Stimulated activated naive CD8-positive, alpha-beta T cell treated with anti-CD3 and anti-CD28 coated beads, Interleukin-15, amount 100 ng/mL, for 72 hours (primary cell): ENCODE measurements at places on chromosomes 4 and X.

- DNase-seq: no peak
These were observed 144.2 kb downstream of the AASDH start for GRCh38 chr4:56243107-56243506.

GRCh38 chrX:139287155-139287924, 243.2 kb upstream of the F9 start:
- DNase-seq: no peak

DNA sequence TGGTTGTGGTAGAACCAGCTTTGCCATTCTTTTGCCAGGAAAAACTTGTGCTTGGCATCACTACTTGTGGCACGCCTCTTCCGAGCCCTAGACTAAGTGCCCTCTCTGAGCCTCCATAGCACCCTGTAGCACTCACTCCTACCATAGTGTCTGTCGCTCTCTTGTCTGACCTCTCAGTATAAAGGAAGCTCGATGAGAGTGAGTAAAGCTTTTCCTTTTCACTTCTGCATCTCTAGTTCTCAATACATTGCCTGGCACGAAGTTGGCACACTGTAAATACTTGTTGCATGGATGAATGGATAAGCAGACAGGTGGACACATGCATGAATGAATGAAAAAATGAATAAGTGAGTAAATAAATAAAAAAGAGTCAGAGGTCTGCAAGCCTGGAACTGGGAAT, 48.3 kb downstream of the TLR10 start:
- no peak for DNase-seq

GRCh38 chr4:150332961-150333360, 249.0 kb upstream of the MAB21L2 start:
- no peak for DNase-seq

DNA sequence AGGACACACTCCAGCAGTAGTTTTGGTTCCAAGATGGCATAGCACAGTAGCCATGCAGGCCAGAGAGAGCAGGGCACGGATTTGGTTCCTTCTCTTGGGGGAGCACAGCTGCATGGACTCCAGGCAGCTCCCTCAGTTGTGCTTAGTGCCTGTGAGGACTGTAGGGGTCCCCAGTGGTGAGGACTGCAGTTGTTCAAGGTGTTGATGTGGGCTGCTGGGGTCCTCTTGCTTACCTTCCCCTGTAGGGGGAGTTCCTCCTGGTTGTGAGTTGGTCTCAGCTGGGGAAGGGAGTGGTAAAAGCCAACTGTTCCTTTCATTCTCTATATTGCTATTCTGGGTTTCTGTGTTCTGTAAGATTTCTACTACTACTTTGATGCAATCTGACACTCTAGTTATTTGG, 606.5 kb downstream of the MAGEB5 start:
- DNase-seq: no peak

- no peak for DNase-seq
These were observed 59.3 kb downstream of the ZNF674 start for GRCh38 chrX:46485897-46486296.

GRCh38 chr4:113040793-113041192, 8.7 kb upstream of the ANK2 start:
- no peak for DNase-seq

DNA sequence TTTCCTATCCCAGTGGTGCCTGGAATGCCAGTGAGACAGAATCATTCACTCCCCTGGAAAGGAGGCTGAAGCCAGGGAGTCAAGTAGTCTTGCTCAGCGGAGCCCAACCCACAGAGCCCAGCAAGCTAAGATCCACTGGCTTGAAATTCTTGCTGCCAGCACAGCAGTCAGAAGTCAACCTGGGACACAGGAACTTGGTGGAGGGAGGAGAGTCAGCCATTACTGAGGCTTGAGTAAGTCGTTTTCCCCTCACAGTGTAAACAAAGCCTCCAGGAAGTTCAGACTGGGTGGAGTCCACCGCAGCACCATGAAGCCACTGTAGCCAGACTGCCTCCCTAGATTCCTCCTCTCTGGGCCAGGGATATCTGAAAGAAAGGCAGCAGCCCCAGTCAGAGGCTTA, 283.2 kb upstream of the CPEB2 start:
- DNase-seq: no peak

DNA sequence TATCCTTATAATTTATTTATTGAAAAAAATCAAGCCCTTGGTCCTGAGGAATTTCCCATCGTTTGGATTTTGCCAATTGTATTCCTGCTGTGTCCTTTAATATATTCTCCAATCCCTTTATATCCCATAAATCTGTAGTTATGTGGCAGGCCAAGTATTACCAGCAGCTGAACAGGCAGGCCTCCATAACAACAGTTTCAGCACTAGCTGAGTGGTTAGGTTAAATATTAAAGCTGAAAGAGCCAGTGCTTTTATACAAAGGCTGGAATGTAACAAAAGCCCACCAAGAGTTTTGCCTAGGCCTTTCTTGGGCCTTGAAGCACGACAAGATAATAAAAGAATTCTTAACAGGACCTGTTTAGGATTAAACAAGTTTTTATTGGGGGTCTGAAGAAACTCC, 366.6 kb upstream of the GALNT7 start:
- DNase-seq: no peak

DNA sequence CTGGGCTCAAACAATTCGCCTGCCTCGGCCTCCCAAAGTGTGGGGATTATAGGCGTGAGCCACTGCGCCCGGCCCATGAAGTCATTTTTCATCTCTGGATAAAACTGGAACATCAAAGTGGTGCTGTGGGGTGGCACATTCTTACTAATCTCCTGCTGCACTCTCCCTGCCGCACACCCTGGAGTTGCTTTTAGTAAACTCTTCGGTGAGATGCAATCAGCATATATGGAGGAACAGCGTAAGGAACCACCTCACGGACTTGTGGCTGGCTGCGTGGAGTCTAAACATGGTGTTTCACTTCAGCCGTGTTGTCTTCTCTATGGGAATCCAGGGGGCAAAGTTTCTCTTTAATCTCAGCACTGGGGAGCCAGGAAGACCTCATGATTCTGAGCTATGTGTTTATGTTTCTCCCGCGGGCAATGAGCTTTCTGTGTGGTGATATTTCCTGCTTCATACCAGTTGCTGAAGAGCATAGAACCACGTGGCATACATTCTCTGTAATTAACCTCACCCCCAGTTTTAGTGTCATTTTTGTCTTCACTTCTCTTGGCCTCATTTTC, 2.1 kb upstream of the RHOH start:
- no peak for DNase-seq

GRCh38 chr4:78638337-78639172, 87.0 kb downstream of the ANXA3 start:
- DNase-seq: no peak

GRCh38 chrX:41670112-41670511, 18.7 kb upstream of the GPR34 start:
- no peak for DNase-seq

DNA sequence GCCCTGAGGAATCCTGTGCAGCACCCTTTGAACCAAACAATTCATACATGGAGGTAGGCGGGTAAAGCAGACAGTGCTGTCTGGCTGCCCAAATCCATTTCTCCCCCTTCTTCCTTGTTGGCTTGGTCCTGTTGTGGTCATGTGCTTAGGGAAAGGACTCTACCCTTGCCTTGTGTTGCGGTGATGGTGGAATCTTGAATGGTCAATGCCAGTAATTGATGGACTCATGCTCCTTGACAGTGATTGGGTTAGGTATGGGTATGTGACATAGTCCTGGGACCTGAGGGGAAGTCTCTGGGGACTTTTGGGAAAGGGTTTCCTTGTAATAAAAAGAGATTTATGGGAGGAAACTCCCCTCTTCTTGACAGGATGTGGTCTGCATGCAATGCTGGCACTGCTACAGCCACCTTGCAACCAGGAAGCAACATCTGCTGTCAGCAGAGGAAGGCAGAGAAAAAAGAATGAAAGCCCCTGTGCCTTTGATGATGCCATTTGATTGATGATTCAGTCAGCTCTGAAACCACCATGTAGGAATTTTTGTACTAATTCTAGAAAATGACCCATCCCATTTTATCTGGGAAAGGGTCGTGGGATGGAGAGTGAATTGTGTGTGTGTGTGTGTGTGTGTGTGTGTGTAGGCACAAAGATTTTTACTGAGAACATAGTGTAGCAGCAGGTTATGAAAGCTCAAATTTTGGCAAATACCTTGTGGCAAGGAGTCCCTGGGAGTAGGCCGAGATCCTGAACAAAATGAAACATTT, 30.0 kb upstream of the HUWE1 start:
- DNase-seq: peak; percentile 34

- DNase-seq: no peak
These were observed 994.9 kb upstream of the SLIT2 start for GRCh38 chr4:19256823-19257222.

GRCh38 chrX:123822965-123823364, 36.9 kb upstream of the XIAP start:
- DNase-seq: no peak

DNA sequence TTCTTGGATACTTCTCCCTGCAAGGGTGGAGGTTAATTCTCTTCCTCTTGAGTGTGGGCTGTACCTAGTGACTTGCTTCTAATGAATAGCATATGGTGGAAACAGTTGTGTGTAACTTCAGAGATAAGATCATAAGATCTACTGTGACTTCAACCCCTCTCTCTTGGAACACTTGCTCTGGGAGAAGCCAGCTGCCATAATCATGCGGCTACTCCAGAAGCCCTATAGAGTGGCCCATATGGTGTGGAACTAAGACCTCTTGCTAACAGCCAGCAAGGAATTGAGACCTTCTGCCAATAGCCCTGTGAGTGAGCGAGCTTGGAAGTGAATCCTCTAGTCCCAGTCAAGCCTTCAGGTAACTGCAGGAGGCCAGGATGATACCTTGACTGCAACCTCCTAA, 81.1 kb downstream of the RBMX2 start:
- no peak for DNase-seq

DNA sequence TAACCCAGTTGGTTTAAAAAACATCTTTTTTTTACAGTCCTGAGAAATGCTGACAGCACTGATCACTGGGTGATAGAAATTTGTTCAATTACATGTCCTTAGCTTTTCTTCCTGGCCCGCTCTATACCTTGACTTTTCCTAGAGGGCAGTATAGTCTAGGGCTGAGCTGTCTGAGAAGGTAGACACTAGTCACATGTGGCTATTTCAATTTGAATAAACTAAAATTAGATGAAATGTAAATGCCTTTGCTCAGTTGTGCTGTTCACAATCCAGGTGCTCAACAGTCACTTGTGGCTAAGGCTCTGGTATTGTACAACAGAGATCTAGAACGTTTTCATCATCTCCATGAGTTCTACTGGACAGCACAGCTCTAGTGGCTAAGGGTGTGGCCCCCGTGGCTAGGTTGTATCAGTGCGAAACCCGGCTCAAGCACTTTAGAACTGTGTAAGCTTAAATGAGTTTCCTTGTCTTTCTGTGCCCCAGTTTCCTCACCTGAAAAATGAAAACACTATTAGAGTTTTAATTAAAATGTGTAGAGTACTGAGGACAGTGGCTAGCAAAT, 111.6 kb upstream of the WDR17 start:
- no peak for DNase-seq

GRCh38 chr4:123415977-123416376, 19.4 kb downstream of the SPRY1 start:
- DNase-seq: peak; percentile 48

- DNase-seq: no peak
These were observed 14.6 kb downstream of the USP11 start for GRCh38 chrX:47247206-47247998.

DNA sequence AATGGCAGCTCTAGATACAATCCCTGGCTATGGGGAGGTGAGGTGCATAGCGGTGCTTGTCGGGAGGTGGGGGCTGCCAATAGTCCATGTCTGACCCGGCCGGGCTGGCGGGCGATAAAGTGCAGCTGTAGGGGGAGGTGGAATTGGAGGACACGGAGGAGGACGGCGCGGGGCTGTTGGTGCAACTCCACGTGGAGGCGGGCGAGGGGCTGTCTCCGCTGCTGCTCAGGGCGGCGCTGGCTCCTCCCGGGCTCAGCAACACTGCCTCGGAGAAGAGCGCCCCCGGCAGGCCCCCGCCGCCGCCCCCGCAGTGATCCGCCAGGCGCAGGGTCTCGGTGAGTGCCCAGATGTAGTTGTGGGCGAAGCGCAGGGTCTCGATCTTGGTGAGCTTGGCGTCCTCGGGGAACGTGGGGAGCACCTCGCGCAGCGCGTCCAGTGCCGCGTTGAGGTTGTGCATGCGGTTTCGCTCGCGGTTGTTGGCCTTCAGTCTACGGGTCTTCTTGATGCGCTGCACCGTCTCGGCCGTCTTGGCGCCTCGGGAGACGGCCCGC, 1.3 kb downstream of the NEUROG2 start:
- DNase-seq: peak; percentile 17

- DNase-seq: no peak
These were observed 5.9 kb upstream of the SCARB2 start for GRCh38 chr4:76219299-76220055.

- no peak for DNase-seq
These were observed 11.5 kb downstream of the FGB start for GRCh38 chr4:154574311-154574710.

DNA sequence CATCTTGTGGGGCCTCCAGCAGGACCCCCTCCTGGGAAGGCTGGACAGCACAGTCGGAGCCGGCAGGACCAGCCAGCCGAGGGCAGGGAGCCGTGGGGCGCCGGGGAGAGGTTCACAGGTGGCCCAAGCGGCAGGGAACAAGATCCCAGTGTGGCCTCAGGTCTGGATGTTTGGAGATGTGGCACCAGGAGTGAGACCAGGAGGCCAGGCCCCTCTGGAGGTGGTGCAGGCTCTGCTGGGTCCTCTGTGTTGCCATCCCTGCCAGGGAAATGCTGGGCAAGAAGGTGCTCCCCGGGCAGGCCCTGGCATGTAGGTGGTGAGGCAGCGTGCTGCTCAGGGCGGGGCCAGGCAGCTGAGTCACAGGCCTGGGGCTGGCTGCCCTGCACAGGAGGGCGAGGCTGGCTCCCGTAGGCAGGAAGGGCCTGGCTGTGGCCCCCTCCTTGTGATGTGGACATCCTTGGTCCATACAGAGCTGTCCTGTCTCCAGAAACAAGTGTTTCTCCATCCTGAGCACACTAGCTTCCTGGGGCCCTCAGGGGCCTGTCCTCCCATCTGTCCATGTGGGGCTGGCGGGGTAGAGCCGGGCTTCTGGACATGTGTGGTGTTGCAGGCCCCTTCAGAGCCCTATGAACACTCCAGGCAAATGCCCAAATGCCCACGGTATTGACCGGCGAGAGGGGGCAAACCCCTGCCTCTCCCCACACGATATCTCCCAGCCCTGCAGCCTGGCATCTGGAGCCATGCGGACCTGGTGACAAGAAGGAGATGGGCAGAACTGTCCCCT, 4.8 kb upstream of the HGFAC start:
- no peak for DNase-seq

- DNase-seq: no peak
These were observed 131.8 kb downstream of the BMPR1B start for GRCh38 chr4:94889523-94889922.

GRCh38 chr4:11223311-11223710, 205.4 kb downstream of the HS3ST1 start:
- no peak for DNase-seq

- no peak for DNase-seq
These were observed 433 bp upstream of the ADH6 start for GRCh38 chr4:99219479-99219878.

- no peak for DNase-seq
These were observed 12.3 kb downstream of the PITX2 start for GRCh38 chr4:110610620-110610939.

DNA sequence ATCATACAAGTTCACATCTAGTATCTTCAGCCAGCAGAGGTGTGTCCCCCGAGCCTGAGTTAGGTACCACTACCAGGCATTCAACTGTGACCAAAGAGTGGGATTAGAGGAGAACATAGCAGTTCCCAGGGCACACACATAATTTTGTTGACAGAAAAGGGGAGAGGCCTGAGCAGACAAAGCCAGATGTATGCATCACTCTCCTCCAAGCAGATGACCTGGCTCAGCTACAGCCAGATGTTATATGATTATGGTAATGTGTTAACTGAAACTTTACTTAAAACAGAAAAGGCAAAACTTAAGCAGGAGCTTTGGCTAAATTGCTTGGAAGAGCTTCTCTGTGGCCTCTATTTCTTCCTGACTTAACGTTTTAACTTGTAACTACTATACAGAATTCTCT, 88.9 kb downstream of the CC2D2A start:
- DNase-seq: no peak
